ENCODE measurements at places on chromosomes 13 and 19.

DNA sequence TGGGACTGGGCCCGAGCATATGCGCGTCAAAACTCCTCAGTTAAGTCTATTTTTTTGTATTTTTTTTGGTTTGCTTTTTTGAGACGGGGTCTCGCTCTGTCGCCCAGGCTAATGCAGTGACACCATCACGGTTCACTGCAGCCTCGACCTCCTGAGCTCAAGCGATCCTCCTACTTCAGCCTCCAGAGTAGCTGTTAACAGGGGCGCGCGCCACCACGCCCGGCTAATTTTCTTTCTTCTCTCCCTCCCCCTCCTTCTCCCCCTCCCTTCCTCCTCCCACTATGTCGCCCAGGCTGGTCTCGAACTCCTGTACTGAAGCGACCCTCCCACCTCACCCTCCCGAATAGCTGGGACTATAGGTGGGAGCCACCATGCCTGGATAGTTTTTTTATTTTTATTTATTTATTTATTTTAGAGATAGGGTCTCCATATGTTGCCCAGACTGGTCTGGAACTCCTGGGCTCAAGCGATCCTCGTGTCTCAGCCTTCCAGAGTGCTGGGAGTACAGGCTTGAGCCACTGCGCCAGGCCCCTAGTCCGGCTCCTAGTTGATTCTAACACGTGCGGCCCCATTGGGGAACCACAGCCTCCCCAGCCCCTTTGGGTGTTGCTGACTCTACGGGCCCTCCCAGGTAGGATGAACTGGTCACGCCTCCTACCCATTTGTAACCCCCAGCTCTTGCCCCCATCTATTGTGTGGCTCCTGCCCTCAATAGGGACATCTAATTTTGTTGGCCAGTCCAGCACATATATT is 806 bp upstream of the ZNF837 start:
- no peak for DNase-seq

DNA sequence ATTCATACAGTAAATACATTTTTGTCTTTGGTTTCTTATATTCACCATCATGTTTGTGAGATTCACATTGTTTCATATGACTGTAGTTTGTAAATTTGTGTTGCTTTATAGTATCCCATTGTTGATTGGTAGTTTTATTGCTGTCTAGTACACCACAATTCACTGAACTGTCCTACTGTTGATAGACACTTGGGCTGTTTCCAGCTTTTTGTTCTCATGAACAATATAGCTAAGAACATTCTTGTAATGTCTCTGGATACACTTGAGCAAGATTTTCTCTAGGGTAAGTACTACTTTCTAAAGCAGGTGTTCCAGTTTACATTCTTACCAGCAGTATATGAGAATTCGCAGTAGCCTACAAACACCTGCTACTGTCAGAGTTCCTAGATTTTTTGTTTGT is 37.8 kb downstream of the SKA3 start:
- DNase-seq: no peak

GRCh38 chr13:45109102-45109720 is 11.1 kb upstream of the GTF2F2 start:
- no peak for DNase-seq

DNA sequence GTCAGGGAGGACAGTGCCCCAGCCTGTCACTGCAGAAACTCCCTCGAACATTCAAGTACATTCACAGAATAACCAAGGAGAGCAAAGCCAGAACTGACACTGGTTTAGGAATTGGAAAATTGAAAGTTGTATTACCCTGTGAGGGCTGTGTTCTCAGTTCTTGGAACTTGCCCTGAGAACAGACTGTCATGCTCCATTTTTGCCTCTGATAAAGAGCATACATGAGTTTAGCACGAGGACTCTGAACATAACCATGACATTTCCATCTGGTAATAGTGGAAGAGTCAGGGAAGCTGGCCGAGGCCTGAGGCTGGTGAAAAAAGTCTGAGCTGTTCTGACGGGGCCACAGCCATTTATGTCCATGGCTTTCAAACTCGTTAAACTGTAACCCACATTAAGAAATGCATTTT is 15.2 kb upstream of the SLC25A30 start:
- no peak for DNase-seq

GRCh38 chr13:37601648-37602440 is 3.3 kb upstream of the POSTN start:
- DNase-seq: no peak

DNA sequence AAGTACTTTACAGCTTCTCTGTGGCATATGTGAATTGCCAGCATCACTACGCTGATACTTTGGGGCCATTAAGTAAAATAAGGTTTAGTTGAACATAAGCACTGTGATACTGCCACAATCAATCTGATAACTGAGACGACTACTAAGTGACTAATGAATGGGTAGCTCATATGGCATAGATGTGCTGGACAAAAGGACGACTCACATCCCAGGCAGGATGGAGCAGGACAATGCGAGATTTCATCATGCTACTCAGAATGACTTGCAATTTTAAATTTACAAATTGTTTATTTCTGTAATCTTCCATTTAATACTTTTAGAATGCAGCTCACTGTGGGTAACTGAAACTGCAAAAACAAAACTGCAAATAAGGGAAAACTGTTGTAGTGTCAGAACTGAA is 13.6 kb downstream of the CCDC122 start:
- DNase-seq: no peak

- DNase-seq: no peak
Measured at GRCh38 chr13:51928231-51928630, 66.5 kb downstream of the CCDC70 start.

- no peak for DNase-seq
Measured at GRCh38 chr13:20354722-20355121, 122.6 kb upstream of the GJB6 start.

- no peak for DNase-seq
Measured at GRCh38 chr13:45833663-45834375, 17.7 kb downstream of the SIAH3 start.

- DNase-seq: no peak
Measured at GRCh38 chr13:101763191-101763590, 310.7 kb downstream of the ITGBL1 start.

DNA sequence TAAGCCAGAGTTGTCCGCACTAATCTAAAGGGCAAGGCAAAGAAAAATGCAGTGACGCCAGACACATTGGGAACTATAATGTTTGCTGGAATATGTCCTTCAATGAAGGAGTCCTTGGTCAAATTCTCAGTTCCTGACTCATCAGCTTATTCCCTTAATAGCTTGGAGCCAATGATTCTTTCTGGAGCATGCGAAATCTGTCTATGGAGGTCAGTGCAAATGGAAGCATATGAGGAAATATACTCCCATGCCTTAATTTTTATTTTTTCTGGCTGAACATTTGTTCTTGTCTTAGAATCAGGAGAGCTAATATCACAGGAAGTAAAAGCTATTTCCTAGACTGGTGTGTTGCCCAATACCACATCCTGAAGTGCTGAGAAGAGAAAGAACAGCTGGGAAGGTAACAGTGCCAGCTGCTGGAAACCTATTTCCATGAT is 289.8 kb upstream of the SPRY2 start:
- DNase-seq: no peak

- DNase-seq: no peak
Measured at GRCh38 chr13:102033857-102034331, 368.0 kb downstream of the FGF14 start.

DNA sequence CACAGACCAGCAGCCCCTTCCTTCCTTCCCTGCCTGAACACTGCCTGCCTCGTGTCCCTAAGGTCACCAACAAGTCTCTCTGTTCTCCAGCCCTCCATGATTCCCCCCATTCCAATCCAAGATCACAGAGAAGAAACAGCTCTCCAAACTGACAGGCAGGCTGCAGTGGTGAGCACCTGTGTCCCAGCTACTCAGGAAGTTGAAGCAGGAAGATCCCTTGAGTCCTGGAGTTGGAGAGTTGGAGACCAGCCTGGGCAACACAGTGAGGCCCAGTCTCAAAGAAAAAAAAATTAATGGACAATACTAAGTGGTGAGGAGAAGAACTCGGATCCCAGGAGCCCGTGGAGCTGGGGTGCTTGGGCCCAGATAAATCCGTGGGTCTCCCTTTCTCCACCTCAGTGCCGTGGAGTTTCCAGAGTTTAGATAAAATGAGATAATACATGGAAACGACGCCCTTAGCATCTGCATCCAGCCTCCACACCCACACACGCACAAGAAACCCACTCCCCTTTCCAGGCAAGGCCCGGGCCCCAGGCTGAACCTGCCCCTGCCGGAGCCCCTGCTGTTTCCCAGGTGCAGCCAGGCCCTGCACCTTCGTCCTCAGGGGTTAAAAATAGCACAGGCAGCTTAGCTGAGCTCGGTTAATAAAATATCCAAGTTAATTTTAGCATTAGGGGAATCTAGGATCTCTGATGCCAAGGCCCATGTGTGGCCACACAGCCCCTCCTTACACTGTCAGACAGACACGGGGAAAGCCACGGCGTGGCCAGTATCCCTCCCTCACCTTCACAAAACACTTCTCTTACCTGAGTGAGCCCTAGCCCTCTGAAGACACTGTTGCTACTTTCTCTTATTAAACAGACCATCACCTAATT is 4.7 kb downstream of the RASA3 start:
- DNase-seq: no peak

DNA sequence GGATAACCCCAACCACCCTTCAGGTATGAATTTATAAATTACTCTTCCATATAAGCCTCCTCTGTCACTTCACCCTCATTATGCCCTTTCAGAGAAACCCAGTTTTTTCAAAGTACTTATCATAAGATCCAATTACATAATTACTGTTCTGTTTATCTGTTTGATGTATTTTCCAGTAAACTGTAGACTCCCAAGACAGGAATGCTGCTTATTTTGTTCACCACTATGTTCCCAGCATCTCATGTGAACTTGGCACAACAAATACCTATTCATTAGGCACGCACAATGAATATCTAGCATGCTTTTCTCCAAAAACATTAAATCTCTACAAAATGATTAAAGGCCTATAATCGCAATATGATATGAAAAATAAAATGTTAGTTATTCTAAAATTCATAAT is 13.2 kb downstream of the ENOX1 start:
- DNase-seq: no peak

DNA sequence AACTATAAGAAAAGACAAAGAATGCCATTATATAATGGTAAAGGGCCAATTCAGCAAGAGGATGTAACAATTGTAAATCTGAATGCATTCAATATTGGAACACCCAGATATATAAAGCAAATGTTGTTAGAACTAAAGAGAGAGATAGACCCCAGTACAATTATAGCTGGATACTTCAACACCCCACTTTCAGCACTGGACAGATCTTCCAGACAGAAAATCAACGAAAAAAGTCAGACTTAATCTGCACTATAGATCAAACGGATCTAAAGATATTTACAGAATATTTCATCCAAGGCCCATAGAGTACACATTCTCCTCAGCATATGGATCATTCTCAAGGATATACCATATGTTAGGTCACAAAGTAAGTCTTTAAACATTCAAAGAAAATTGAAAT is 194.6 kb upstream of the DACH1 start:
- no peak for DNase-seq

DNA sequence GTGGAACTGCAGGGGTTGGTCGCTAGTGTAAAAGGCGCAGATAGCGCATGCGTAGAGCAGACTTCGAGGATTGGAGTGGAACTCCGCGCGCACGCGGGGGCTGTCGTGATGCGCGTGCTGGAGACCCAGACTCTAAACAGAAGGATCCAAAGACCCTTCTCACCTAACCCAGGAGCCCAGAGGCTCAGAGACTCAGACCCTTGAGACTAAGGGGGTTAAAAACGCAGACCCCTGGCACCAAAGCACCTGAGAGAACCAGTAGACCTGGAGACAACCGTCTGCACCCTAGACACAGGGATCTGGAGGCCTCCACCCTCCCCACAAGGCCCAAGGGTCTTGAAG is 567 bp upstream of the CTU1 start:
- no peak for DNase-seq

DNA sequence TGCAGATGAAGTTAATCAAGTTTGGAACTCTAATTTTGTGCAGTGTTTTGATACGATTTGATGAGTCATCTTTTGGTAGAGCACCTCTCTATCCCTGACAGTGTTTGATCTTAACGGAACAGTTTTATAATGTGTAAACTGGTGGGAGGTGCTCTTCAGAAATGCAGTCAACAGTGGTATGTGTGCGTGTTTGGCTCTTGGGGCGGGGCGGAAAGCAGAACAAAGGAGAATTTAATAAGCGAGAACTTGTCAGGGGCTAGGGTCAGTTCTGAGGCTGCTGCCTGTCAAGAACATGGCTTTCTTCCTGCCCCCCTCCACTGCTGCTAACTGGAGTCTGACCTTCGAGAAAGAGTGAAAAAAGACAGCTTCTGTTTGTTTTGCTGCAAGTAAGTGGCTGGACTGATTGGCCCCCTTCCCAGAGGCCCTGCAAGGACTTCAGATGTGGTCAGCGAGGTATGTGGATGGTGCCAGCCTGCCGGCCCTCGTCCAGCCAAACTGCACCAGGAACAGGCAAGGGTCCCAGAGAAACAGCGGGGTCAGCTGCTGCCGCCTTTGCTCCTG is 40.8 kb downstream of the BBC3 start:
- DNase-seq: no peak

Measured in cerebellar nuclear complex (tissue), 1 donor.